ENCODE measurements at places on chromosomes 13 and 19.
A peak's percentile ranks its signal among the peaks of the same experiment; 100 is the strongest.

DNA sequence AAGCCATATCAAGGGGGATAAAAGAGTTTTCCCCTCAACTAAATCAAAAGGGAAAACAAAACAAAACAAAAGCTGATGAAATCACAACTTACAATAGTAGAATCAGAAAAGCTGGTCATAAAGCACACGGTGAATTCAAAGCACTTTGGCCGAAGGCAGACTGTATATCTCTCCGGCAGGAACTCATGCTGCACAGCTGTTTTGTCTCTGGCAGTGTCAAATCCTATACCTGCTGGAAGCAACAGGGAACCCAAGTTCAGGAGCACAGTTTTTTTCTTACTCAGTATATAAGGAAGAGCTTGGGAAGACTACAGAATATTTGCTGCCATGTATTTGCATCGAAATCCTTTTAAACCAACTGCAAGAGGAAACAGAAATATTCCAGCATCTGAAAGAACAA lies 213.7 kb downstream of the RFC3 start:
- peak; percentile 99 for DNase-seq

- peak; percentile 83 for DNase-seq
Measured at GRCh38 chr13:46551410-46552302, 1.3 kb upstream of the LRCH1 start.

DNA sequence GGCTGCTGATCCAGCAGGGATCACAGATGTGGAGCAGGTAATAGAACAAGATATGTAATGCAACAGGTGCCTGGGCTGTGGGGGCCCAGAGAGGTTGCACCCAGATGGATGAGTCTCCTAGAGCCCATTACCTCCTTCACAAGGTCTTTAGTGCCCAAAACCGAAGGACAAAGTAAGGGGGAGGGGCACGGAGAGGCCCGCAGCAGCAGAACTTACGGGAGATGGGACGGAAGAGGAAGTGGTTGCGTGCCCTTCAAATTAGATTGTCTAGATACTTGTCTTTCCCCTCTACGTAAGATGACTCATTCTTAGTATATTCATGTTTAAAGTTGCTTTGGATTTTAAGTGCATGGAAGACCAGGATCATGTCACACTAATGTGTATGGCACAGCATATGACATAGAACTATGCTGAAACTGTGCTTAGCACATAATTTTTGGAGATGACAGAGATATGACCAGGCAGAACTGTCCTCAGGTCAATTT lies 5.7 kb upstream of the MRPS31 start:
- DNase-seq, result no peak

- no peak for DNase-seq
Measured at GRCh38 chr13:93233997-93234416, 7.4 kb downstream of the GPC6 start.

GRCh38 chr19:17479325-17479791 lies 9.0 kb downstream of the SLC27A1 start:
- DNase-seq, result no peak

DNA sequence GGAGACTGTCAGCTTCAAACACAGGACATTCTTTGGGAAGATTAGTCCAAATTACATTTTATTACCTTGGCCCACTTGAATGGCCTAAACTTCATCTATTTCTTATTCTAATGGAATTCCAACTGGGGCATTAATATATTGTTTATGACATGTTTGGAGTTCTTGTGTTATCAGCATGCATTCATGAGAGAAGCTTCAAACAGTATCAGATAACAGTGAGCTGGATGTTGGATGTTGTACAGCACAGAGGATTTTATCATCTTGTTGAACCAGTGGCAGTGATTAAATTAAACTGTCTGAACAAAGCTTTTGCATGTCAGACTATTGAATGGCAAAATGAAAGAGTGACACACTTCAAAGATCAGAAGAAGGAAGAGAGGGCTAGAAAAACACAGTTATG lies 50.0 kb downstream of the MZT1 start:
- DNase-seq, result no peak

DNA sequence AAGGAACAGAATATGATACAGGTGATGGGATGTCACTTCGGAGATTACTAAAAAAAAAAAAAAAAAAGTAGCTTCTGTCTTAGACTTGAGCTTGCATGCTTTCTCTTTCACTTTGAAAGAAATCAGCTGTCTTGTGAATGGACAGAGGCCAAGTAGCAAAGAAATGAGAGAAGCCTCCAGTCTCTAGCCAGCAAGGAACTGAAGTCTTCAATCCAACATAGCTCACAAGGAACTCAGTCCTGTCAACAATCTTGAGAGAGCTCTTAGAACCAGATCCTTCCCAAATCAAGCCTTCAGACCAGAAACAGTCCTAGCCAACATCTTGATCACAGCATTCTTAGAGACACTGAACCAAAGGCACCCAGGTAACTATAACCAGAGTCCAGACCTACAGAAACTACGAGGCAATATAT lies 7.7 kb downstream of the N4BP2L2 start:
- no peak for DNase-seq

GRCh38 chr13:27476943-27477703 lies 26.8 kb upstream of the MTIF3 start:
- DNase-seq, result peak; percentile 95

GRCh38 chr13:93561576-93562225 lies 335.1 kb downstream of the GPC6 start:
- DNase-seq, result peak; percentile 74

- DNase-seq, result no peak
Measured at GRCh38 chr13:48265217-48265815, 32.3 kb downstream of the ITM2B start.

DNA sequence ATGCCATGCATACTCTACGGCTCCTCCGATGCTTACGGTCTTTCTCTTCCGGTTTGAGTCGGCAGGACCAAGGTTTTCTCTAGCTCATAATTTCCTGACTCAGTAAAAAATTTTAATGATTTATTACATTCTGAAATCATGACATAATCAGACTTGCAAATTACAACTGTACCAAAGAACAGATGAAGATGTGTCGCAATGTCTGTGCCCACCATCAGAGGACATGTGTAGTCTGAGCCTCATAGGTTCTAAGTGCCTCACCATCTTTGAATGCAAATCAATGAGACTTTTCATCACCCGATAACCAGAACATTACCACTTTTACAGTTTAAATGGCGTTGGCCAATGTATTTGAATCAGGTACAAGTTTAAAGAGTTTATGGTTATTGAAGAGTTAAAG lies 213.1 kb downstream of the NHLRC3 start:
- DNase-seq, result no peak

GRCh38 chr19:17214508-17215126 lies 540 bp upstream of the USE1 start:
- no peak for DNase-seq

DNA sequence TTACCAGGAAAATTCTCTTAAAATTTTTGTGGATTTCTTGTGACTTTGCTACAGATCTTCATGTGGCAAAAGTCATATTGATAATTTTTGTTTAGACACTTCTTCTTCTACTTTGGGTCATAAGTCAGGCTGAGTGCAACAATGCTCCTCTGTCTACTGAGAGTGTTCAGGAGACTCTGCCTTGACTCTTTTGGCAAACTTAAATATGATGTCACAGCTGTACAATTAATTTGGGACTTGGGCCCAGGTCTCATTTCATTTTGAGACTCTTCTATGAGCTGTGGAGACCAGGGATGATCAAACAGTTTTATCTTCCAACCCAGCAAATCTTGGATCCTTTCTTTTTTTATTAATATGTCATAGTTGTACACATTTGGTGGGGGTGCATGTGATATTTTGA lies 19.7 kb upstream of the IPO5 start:
- DNase-seq, result no peak

DNA sequence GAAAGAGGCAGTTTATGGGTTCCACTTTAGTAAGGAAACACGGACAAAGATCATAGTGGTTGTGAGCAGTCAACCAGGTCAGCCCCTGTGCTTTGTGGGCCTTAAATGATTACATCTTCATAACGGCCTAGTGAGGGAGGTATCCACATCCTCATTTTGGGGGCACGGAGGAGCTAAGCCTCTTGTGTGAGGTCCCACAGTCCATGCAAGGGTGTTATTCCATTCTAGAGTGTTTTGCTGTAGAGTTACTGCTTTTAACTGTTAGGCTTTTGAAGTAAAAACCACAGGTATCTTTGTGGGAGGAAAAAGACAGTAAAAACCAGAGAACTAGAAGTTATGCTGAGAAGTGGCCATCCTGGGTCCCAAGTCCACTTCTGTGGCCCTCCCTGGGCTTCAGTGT lies 4.0 kb downstream of the NOP53 start:
- DNase-seq, result no peak

- DNase-seq, result no peak
Measured at GRCh38 chr13:92303428-92303827, 905.0 kb downstream of the GPC5 start.

DNA sequence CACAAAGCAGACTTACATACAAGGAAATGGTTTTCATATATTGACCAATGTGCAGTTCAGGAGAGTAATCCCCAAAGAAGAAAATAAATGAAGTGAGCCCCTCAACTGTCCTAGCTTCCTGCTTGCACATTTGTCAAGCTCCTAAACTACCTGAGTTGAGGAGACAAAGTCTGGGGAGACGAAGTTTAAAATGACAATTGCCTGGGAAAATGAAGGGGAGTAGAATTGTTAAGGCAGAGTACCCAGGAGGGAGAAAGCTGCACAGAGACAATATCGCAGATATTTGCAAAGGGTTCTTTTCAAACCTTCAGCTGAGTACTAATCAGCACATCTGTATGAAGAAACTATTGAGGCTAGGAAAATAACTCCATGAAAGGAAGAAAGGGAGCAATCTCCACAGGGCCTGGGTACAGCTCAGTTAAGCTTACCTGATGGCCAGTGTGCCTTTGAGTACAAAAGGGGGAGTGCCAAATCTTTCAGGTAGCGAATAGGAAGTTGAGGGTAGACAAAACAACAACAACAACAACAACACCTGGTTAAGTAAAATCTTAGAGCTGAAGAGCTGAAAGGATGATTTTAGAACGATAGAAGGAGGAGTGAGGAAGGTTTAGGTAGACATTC lies 1700.1 kb upstream of the PRR20A start:
- DNase-seq, result no peak

GRCh38 chr19:18330868-18331267 lies 8.0 kb upstream of the LSM4 start:
- DNase-seq, result no peak

DNA sequence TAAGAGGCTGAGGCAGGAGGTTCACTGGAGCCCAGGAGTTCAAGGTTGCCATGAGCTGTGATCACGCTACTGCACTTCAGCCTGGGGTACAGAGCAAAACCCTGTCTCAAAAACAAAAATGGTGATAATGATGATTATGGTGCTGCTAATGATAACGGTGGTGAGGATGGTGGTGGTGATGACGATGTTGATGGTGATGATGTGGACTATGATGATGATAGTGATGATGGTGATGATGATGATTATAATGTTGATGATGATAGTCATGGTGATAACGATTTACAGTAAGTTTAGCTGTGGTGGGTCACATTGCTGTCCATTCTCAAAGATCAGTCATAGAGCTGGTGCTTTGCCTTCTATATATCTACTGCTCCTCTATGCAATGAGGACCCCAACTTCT lies 1340.6 kb downstream of the UQCRFS1 start:
- no peak for DNase-seq

GRCh38 chr13:47433461-47434005 lies 536.7 kb upstream of the HTR2A start:
- no peak for DNase-seq

DNA sequence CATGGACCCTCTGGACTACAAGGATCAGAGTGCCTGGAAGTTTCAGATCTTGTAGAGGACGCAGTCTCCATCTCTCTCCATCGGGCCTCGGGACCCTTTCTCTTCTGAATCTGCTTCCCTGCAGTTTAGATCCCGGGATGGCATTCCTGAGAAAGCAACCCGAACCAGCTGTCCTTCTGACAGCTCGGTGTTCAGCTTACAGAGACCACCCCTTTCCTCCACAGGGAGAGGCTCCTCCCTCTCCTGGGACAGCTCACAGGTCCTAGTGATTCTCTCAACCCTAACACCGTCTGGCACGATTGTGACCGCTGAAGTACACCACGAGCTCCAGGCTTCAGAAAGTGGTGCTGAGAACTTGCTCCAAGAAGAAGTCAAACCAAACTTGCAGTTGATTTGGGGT lies 18.2 kb downstream of the CRX start:
- no peak for DNase-seq

DNA sequence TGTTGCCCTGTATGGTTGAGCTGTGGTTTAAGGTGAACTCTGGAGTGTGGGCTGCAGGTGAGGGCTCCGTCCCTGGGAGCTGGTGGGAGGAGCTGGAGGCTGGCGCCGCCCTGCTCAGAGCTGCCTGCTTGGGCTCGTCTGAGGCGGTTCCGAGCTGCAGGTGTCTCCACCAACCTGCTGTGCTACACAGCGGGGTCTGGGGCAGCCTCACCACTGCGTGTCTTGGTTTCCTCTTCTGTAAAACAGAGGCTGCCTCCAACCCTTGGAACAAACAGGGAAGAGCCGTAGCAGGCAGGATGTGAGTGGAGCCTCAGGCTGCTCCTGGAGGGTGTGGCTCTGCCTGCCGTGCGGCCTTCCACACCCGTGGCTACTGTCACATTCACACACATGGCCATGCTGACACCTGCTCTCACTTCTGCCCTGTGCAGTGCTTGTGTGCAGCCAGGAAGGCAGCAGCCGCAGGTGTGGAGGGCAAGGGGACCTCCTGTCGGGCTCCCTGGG lies 21.4 kb downstream of the NAXD start:
- DNase-seq, result no peak

DNA sequence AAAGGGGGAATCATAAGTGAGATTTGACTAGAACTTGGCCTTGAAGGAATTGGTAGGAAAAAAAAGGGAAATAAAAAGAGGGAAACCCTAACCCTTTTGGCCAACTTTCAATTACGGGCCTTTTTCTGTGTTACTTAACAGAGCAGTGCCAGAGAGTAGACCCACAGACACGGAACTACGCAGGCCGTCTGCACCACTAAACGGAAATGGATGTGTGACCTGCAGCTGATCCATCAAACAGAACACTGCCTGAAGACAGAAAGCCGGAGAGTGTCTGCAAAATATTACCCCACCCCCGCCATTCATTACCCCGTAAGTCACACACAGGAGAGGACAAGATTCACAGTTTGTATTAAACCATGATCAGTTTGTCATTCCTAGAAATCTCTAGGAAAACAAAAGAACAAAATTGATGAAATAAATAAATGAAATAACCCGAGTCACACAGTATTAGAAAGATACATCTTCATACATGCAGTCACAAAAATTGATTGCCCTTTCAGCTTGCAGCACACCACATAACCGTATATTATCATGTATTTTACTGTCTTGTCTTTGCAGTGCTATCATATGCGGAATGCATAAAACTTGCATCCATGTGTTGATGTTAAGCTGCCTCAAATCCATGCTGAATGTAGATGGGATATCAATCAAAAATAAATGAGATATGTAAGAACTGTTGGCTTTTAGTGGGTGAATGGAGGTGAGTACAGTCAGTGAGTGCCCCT lies 424.7 kb downstream of the IRS2 start:
- DNase-seq, result no peak

GRCh38 chr13:110356362-110356761 lies 49.3 kb downstream of the COL4A2 start:
- no peak for DNase-seq

GRCh38 chr13:111540486-111540885 lies 220.0 kb downstream of the TEX29 start:
- DNase-seq, result no peak

DNA sequence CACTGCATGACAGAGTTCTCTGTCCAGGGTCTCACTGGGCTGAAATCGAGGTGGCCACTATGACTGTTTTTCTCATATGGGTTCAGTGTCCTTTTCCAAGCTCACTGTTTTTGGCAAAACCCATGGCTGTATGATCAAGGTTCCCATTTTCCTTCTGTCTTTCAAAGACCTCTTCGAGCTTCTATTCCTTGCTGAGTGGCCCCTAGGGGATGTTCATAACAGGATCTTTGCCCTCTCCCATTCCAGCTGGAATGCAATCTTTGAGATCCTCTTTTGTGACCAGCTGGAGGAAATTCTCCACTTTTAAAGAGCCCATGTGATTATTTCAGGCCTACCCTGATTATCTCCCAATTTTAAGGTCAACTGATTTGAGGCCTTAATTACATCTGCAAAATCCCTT lies 572.5 kb upstream of the SLC10A2 start:
- DNase-seq, result no peak
